CMK (cell line): ENCODE measurements at places on chromosomes 11 and 22.

DNA sequence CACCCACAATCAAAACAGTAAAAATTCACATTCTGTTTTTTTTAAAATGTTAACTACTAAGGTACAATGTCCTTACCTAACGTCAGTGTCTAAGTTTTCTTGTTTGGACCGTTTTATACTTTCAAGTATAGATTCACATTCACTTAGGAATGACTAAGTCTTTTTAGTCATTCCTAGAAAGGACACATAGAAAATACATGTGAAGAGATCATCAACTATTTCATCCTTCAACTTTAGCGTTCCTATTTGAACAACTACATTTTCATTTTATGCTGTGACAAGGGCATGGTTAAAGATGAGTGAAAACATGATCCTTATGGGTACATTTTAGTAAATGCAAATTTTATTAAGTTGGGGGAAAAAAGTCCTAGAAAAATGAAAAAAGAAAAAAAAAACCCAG lies 62.8 kb downstream of the DDX10 start:
- DNase-seq = no peak

DNA sequence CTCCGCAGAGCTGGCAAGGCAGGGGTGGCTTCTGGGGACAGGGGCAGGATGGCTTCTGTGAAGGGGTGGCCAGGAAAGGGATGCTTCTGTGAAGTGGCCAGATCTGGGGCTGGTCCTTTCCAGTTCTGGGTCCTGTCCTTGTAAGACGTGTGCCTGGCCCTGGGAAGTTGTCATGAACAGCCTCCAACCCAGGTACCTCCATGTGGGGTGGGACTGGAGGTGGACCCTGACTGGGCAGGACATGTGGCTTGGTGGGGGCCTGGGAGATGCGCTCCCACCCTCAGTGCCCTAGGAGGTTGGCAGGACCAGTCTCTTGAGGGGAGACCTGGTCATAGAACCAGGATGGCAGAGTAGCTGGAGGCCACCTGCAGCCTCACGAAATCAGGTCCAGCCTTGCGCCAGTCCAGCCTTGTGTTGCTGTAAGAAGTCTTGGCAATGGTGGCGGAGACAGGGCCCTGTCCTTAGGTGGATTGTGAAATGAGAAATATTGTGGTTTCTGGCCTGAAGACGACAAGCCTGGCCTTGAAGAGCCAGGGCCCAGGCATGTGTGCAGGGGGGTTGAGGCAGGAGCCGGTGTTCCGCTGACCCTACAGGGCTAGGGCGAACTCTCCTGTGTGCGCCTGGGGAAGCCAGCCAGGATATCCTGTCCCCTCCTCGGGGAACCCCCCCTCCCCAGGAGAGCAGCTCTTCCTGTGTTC lies 2.6 kb downstream of the KCNQ1 start:
- no peak for DNase-seq

DNA sequence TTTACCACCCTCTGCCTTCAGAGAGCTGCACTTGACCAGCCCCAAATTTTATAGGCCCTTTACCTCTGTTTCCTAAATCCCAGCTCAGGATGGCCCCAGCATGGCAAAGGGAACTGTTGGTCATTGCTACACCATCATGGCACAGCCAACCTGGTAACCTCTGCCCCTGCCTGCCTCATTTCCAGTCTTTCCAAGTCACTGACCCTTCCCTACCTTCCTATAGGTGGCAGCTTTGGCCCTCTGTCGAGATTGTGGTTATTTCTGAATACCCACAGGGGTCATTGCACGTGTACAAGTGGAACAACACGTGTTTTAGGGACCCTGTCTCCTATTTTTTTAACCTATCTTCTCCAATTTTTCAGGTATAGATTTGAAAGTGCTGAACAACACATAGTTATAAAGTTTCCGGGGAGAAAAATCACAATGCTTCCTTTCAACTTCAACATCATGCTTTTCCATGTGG lies 2.8 kb downstream of the GALNT18 start:
- no peak for DNase-seq

DNA sequence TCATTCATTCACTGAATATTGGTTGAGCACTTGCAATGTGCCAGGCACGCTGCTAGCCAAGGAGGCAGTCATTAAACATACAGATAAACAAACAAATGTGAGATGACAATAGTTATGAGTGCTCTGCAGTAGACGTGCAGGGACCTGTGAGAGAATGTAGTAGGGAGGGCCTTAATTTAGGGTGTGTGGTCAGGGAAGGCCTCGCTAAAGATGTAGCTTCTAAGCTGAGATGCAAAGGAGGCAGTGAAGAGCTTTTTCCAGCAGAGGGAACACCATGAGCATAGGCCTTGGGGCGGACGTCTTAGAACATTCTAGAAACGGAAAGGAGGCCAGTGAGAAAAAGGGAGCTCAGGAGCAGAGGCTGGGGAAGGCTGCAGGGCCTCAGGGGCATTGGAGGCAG lies 789 bp upstream of the NCF4 start:
- no peak for DNase-seq

DNA sequence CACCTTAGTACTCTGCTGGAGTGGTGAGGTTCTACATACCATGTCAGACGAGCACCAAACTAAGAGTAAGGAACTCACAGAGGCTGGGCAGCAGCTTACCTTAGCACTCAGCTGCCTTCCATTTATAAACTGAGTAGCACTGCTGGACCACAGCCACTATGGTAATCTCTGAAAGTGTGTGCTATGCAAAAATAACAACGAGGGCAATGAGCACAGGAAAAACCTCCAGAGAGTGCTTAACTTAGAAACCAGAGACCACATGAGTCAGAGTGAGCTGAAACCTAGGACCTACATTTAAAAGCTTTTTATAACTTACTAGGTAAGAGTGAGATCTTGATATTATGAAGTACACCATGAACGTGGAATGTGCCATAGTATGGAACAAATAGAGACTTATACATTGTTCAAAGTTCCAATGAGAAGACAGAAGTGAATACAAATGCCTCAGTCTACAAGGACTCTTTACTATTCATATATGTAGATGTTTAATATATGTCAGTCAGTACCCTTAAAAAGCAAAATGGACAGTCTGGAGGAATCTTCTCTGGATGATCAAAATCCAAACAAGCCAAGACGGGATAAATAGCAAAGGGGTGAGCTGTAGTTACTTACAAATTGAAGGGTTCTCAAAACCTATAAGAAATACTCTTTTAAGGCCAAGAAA lies 17.2 kb upstream of the CD59 start:
- no peak for DNase-seq

GRCh38 chr11:20909995-20910726 lies 240.8 kb downstream of the NELL1 start:
- DNase-seq = no peak

GRCh38 chr11:64384981-64385944 lies 26.3 kb downstream of the RPS6KA4 start:
- DNase-seq = no peak

DNA sequence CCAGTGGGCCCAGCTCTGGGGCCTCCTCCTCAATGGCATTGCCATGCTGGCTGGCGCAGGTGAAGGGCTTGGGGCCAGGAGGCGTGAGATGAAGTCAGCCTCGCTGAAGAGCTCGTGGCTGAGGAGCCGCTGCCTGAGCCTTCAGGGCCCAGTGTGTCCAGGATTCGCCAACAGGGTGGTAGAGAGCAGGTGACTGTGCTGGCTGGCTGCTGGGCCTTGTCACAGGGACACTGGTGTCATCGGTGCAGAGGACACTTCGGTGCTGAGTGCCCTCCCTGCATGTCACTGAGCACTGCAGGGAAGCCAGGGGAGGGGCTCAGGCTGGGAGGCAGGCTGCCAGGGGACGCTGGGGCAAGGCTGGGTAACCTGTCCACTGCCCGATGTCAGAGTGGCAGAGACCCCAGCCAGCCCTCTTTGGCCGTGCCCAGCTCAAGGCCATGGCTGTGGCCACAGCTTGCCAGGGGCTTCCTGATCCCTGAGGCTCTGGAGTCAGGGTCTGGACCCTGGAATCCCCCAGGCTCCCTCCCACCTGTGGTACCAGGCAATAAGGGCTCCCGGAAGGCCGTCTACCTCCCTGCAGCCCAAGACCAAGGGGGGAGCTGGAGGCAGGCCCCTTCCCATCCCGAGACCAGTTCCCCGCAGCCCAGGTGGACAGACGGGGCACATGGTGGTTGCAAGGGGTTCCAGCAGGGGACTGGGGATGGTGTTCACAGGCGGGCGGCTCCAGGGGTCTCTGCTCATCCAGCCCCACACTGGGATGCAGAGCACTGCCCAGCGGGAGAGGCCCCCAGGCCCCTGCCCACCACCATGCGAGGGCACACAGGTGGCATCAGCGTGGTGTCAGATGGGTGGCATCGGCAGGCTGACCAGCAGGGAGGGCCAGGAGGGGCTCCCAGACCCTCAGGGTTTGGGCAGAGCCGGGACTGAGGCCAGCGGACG lies 63.9 kb downstream of the ARFGAP3 start:
- DNase-seq = no peak

GRCh38 chr11:87491381-87491780 lies 453.6 kb downstream of the TMEM135 start:
- no peak for DNase-seq

GRCh38 chr11:34558673-34559072 lies 45.1 kb upstream of the ELF5 start:
- DNase-seq = no peak

GRCh38 chr22:43777286-43777685 lies 34.8 kb downstream of the EFCAB6 start:
- DNase-seq = no peak

DNA sequence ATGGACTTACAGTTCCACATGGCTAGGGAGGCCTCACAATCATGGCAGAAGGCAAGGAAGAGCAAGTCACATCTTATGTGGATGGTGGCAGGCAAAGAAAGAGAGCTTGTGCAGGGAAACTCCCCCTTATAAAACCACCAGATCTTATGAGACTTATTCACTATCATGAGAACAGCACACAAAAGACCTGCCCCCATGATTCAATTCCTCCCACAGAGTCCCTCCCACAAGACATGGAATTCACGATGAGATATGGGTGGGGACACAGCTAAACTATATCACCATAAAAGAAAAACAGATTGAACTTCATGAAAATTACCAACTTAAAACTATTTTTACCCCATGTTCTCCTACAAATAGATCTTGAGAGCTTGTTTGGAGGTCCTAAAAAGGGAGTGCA lies 19.6 kb downstream of the ENTHD1 start:
- DNase-seq = no peak

GRCh38 chr11:64227405-64227956 lies 1.4 kb downstream of the NUDT22 start:
- no peak for DNase-seq

GRCh38 chr22:23750714-23751440 lies at the start of gene ZNF70:
ZNF70 (minus strand) TSS chr22:23751112; CDS start chr22:23745140, 5,972 bp downstream.
- peak; percentile 58 for DNase-seq
